ENCODE measurements at places on chromosomes 6 and 20.

- H3K27me3 ChIP-seq, result no peaks in the 10 kb centered on the region
- no peak for ATAC-seq
- no peaks in the 10 kb centered on the region for H3K36me3 ChIP-seq
- no peaks in the 10 kb centered on the region for H3K4me1 ChIP-seq
- H3K27ac ChIP-seq, result no peak overlapping the region
These were observed 296.5 kb downstream of the SLC35F1 start for GRCh38 chr6:118203545-118203944.

- no peak overlapping the region for H3K27ac ChIP-seq
- H3K4me3 ChIP-seq, result no peak overlapping the region
- no peak for ATAC-seq
- H3K27me3 ChIP-seq, result no peaks in the 10 kb centered on the region
- H3K36me3 ChIP-seq, result peaks cover 87% of the 10 kb centered on the region
These were observed 15.5 kb upstream of the NPEPL1 start for GRCh38 chr20:58677079-58677604.

DNA sequence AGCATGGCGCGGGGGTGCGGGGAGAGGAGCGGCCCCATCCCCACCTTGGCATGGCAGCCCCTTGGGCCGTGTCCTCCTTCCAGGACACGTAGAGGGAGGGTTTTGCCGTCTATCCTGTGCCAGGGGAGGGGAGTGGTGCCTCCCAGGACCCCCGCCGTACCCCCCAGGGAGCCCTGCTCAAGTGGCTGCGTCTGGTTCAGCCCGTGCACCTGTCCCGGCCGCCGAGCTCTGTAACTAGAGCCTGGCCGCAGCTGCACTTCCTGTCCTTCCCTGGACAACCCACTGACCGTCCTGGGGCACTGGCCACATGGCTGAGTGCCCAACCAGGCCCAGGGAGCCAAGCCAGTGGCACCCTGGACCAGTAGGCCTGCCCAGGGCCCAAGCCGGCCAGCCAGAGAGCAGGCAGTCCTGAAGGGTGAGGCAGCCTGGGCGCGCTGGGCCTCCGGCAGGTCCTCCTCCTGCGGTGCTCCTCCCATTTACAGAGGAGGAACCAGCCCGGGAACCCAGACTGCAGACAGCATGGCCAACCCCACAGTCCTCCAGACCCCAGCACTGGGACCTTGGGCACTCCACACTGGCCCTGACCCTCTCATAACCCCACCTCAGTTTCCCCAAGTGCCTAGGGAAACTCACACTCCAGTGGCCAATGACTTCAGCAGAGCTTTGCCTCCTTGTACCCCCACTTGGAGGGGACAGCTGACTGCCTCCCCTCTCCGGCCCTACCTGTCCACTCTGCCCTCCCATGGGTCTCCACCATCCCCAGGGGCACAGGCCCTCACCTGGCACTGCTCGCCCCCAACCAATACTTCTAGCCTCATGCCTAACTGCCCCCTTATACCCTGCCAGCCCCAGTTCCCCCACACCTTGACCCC lies 8.7 kb downstream of the LAMA5 start:
- H3K4me1 ChIP-seq, result no peaks in the 10 kb centered on the region
- no peaks in the 10 kb centered on the region for H3K27me3 ChIP-seq
- H3K4me3 ChIP-seq, result no peak overlapping the region
- no peak for ATAC-seq
- H3K36me3 ChIP-seq, result no peaks in the 10 kb centered on the region

- H3K27ac ChIP-seq, result no peak overlapping the region
- no peaks in the 10 kb centered on the region for H3K27me3 ChIP-seq
- ATAC-seq, result no peak
- H3K4me3 ChIP-seq, result no peak overlapping the region
These were observed 396.2 kb upstream of the SLC35B3 start for GRCh38 chr6:8831366-8832152.

GRCh38 chr20:57881466-57882385 lies 171.9 kb upstream of the PMEPA1 start:
- no peaks in the 10 kb centered on the region for H3K4me1 ChIP-seq
- H3K27me3 ChIP-seq, result peaks cover 8% of the 10 kb centered on the region
- H3K4me3 ChIP-seq, result no peak overlapping the region
- H3K27ac ChIP-seq, result no peak overlapping the region
- ATAC-seq, result no peak

DNA sequence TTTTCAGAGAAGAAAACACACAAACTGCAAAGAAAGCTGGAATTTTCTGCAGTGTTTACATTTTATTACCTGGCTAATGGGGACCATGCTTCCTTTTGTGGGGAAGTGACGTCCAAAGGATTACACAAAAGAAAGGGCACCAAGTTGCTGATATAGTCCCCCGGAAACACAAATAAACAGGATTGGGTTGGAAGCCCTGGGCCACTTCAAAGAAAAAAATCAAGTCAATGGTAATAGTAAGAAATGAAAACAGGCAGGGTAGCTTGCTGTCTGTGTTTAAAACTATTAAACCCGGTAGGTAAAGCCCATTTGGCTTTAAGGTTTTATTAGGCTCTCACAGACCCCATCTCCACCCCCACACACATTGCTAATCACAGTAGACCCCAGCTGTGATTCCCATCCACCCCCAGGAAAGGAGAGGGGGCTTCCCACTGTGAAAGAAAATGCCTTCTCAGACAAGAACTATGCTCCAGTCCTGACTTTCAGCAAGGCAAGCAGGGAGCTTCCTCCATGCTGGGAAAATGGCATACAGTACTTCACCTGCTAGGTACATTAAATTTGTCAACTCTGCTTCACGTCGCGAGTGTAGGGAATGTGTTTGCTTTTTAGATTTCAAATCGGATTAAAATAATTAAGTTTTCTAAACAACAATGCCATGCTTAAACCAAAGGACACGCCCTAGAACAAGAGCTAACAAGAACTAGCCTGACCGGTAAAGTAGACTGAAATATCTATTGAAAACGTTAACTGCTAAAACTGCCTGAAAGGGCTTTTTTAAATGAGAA lies 1.1 kb downstream of the PERP start:
- no peak for ATAC-seq
- H3K27ac ChIP-seq, result peak overlapping the region; percentile 78
- H3K4me1 ChIP-seq, result peaks cover 10% of the 10 kb centered on the region
- peaks cover 3% of the 10 kb centered on the region for H3K27me3 ChIP-seq
- peak overlapping the region; percentile 92 for H3K4me3 ChIP-seq

DNA sequence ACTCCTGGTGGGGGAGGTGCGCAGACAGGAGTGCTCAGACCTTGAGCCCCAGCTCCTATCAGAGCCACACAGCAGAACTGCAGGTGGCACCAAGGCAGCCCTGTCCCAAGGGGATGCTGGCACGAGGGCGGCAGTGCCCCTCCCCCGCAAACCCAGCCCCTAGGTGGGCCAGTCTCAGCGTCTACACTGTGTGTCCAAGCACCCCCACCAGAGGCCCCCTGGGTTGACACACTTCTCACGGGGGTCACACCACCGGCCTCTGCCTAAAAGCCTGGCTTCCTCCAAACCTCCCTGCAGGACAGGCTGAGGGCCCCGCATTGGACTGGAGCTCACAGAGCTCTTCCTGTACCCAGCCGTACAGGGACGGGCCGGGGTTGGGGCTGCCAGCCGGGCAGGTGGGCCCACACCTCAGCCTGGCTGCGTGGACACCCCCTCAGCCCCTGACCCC lies 8.1 kb downstream of the SLC2A4RG start:
- no peaks in the 10 kb centered on the region for H3K27me3 ChIP-seq
- H3K4me1 ChIP-seq, result no peaks in the 10 kb centered on the region
- H3K4me3 ChIP-seq, result no peak overlapping the region
- ATAC-seq, result no peak

GRCh38 chr6:117389227-117390057 lies 36.3 kb downstream of the ROS1 start:
- no peak overlapping the region for H3K27ac ChIP-seq
- peaks cover 27% of the 10 kb centered on the region for H3K27me3 ChIP-seq
- no peak overlapping the region for H3K4me3 ChIP-seq
- no peaks in the 10 kb centered on the region for H3K4me1 ChIP-seq
- ATAC-seq, result no peak

- H3K27ac ChIP-seq, result no peak overlapping the region
- H3K4me3 ChIP-seq, result no peak overlapping the region
- no peaks in the 10 kb centered on the region for H3K36me3 ChIP-seq
These were observed 495.2 kb downstream of the RFPL4B start for GRCh38 chr6:112842330-112842685.

DNA sequence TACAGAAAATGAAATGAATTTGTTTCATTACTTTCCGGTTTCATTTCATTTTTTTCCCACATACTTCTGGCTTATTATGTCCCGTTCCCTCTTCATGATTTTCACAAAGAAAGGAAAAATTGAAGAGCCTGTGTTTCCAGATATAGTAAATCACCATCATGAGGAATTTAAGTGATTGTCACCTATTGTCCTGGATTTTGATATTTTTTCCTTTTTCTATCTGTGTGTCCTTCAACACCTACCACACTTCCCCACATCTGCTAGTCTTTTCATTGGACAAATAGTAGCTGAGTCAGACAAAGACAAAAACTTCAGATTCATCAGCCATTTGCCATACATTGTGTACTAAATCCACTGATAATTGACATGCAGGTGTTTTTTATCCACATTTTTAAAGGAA lies 258.2 kb upstream of the HSF2 start:
- no peak overlapping the region for H3K4me3 ChIP-seq
- ATAC-seq, result no peak
- no peak overlapping the region for H3K27ac ChIP-seq

- H3K4me1 ChIP-seq, result peaks cover 79% of the 10 kb centered on the region
- no peaks in the 10 kb centered on the region for H3K27me3 ChIP-seq
- peak; percentile 66 for ATAC-seq
- peak overlapping the region; percentile 81 for H3K27ac ChIP-seq
- peak overlapping the region; percentile 97 for H3K4me3 ChIP-seq
These were observed 93.4 kb downstream of the HIVEP2 start for GRCh38 chr6:142851601-142852000.

DNA sequence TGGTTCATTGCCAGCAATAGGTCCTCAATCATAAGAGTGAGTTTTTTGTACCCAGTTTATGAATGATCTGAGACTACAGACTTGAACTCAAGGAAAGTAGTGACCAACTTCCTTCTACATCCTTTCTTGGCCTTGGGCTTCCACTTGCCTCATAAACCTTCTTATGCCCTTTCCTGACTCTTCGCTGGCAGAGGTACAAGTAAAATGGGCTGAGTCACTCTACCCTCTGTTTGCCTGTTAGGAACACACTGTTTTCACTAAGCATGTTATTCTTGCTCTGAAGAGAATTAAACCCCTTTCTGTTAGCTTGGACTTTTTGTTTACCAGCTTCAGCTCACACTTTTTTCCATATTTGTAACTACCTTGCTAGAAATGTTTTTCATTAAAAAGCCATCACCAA lies 74.4 kb downstream of the PKHD1 start:
- H3K4me1 ChIP-seq, result no peaks in the 10 kb centered on the region
- H3K4me3 ChIP-seq, result no peak overlapping the region
- peaks cover 26% of the 10 kb centered on the region for H3K27me3 ChIP-seq
- H3K36me3 ChIP-seq, result no peaks in the 10 kb centered on the region
- ATAC-seq, result no peak

DNA sequence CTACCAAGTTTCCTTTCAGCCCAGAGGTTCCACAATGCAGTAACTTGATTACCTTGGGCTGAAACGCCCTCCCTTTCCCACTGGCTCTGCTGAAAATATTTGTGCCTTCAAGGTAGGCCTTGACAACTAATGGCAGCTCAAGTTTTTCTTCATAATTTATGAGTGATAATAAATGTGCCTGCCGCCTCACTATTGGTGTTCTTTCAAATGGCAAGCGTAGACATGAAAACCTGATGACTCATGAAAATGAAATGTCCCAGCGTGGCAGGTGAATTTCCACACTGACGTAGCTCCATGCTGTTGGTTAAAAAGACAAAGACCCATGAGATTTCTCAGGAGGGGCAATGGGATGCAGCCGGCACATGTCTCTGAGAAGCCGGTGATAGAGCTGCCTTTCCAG lies 107.2 kb upstream of the GGTLC1 start:
- peaks cover 4% of the 10 kb centered on the region for H3K27me3 ChIP-seq
- no peaks in the 10 kb centered on the region for H3K4me1 ChIP-seq
- H3K4me3 ChIP-seq, result no peak overlapping the region
- H3K36me3 ChIP-seq, result no peaks in the 10 kb centered on the region
- no peak overlapping the region for H3K27ac ChIP-seq

- ATAC-seq, result no peak
- H3K36me3 ChIP-seq, result no peaks in the 10 kb centered on the region
- H3K4me1 ChIP-seq, result peaks cover 6% of the 10 kb centered on the region
- no peak overlapping the region for H3K27ac ChIP-seq
These were observed 9.7 kb upstream of the METTL24 start for GRCh38 chr6:110367825-110368224.

DNA sequence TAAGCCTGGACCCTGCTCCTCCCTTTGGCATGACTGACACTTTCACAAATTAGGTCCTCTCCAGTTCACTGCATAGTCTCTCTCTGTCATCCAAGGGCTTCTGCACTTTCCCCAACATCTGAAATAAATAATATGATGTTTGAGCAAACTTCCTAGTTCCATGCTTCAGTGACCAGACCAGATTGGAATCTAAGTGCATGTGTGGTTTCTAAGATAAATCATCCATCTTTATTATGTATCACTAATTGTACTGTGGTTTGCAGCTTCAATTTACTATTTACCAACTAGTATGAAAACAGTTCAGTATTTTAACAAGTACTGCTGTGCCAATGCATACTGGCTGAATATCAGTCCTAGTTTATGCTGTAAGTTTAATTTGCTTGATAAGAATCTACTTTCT lies 18.7 kb downstream of the SESN1 start:
- H3K27me3 ChIP-seq, result no peaks in the 10 kb centered on the region
- no peak for ATAC-seq
- no peaks in the 10 kb centered on the region for H3K36me3 ChIP-seq
- peaks cover 10% of the 10 kb centered on the region for H3K4me1 ChIP-seq

DNA sequence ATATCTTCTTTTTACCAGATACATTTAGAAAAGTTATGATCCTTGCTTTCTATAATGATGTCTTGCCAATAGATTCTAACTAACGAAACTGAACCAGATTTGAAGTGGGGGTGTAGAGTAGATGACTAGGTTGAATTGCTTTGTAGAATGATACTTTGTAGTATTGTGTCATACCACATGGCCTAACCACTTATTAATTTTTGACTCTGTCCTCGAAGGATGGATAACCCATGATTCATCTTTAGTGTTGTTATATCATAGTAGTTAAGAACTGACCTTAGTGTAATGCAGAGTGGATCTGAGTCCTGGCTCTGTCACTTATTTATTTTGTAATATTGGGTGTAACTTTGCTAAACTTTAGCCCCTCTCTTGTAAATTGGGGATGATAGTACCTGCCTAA lies 4.5 kb downstream of the PHF3 start:
- H3K4me1 ChIP-seq, result peaks cover 21% of the 10 kb centered on the region
- no peak overlapping the region for H3K27ac ChIP-seq
- no peaks in the 10 kb centered on the region for H3K27me3 ChIP-seq
- H3K36me3 ChIP-seq, result peaks cover 49% of the 10 kb centered on the region
- peak overlapping the region; percentile 61 for H3K4me3 ChIP-seq
- peak; percentile 31 for ATAC-seq

DNA sequence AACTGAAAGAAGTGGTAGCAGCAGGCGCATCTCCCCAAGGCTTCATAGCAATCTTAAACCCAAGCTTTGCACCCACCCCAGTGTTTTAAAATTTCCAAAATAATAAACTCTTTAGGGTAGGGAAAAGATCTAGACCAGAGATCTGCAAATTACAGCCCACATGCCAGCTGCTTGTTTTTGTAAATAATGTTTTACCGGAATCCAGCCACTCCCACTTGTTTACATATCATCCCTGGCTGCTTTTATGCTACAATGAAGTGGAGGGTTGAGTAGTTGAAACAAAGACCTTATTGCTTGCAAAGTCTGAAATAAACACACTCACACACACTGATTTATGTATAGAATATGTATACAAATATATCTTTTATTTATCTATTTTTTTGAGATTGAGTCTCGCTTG lies 30.0 kb downstream of the SLX4IP start:
- H3K4me3 ChIP-seq, result no peak overlapping the region
- ATAC-seq, result no peak
- peaks cover 12% of the 10 kb centered on the region for H3K4me1 ChIP-seq
- H3K27me3 ChIP-seq, result no peaks in the 10 kb centered on the region

All from activated T-helper 17 cell treated with anti-CD3 and anti-CD28 coated beads, Interleukin-2, amount 50 U/mL, for 72 hours (primary cell).